MG63 (cell line): ENCODE measurements at places on chromosomes 1 and 21. TPM values are rescaled to one million over a fixed set of nuclear protein-coding genes. Genes with fewer than 3 reads are reported as not detected.
A peak's percentile ranks its signal among the peaks of the same experiment; 100 is the strongest.

DNA sequence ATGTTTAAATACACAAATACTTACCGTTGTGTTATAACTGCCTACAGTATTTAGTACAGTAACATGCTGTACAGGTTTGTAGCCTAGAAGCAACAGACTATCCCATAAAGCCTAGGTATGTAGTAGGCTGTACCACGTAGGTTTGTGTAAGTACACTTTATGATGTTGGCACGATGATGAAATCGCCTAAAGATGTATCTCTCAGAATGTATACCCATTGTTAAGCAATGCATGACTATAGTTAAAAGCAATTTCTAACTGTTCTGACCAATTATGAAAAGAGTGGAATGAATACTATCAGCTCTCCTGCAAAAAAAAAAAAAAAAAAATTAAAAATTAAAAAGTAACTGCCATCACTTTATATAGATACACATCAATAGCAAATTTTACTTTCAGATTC, 11.4 kb downstream of the HP1BP3 start:
- DNase-seq: no peak

DNA sequence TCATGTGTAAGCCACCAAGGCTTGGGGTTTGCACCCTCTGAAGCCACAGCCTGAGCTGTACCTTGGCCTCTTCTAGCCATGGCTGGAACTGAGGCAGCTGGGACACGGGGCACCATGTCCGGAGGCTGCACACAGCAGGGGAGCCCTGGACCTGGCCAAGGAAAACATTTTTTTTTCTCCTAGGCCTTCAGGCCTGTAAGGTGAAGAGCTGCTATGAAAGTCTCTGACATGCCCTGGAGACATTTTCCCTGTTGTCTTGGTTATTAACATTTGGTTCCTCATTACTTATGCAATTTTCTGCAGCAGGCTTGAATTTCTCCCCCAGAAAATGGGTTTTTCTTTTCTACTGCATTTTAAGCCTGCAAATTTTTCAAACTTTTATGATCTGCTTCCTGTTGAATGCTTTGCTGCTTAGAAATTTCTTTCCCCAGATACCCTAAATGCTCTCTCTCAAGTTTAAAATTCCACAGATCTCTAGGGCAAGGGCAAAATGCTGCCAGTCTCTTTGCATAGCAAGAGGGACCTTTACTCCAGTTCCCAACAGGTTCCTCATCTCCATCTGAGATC, 295.8 kb downstream of the LTN1 start:
- no peak for DNase-seq

GRCh38 chr21:16205527-16205926, 475.7 kb downstream of the USP25 start:
- DNase-seq: no peak

- DNase-seq: no peak
These were observed 67.7 kb downstream of the NAV1 start for GRCh38 chr1:201606623-201607022.

- DNase-seq: no peak
These were observed at the start of gene ANKRD65 for GRCh38 chr1:1421147-1421906. ANKRD65 (minus strand) TSS chr1:1421276; CDS start chr1:1421005, 271 bp downstream.

- no peak for DNase-seq
These were observed 98.4 kb downstream of the FNBP1L start for GRCh38 chr1:93546162-93546863.

DNA sequence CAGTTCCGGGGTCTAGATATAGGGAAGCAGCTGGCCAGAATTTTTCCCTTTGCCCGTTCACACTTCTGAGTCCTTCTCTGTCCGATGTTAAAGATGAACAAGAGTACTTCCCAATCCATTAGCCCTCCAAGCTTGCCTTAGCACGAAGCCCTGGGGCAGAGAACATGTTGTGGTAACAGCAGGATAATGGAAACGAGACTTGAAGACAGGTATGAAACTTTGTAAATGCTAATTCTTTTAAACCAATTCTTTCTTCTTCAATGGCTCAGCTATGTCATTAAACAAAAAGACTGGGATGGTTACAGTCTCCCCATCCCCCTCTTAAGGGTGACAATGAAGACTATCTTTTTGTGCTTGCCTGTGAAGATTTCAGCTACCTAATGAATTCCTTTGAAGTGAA, 218.5 kb downstream of the PLA2G4A start:
- no peak for DNase-seq

DNA sequence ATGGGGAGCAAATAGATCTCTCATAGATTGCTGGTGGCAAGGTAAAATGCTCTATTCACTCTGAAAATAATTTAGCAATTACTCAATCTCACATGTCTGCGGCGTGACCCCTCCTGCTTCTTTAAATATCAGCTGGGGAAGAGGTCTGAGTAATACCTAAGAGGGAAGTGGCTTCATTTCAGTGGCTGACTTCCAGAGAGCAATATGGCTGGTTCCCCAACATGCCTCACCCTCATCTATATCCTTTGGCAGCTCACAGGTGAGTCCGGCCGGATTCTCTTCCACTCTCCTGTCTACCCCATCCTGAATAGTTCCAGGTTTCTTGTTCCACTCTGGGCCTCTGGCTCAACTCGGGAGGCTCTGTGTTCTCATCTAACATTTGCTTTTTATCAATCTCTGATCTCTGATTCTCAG, at the start of gene SLAMF7:
Gene SLAMF7 (plus strand): TSS at position 150 of the 414 bp plus-strand sequence. CDS start 55 bp downstream, at position 205.
- DNase-seq: peak; percentile 10

DNA sequence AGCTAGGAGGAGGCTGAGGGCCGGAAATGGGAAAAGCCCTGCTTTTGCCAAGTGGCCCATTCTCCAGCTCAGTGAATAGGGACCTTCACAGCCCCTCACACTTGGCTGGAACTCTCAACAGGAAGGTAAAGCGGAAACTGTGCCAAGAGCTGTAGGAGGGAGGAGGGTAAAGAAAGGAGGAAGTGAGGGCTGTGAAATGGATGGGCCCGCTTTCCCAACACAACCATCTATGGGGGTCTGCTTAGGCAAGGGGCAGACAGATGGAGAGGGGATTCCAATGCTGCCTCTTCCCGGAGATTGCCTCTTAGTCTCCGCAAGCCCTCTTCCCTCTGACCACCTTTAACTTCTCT, 5.2 kb downstream of the INKA2 start:
- no peak for DNase-seq

Gene S100A13
- total RNA-seq: 128 and 143 TPM in 2 replicates

Gene CROCC
- 18.1 and 36.9 TPM in 2 replicates for total RNA-seq
